ENCODE measurements at places on chromosomes 7 and 10.

- DNase-seq = no peak
These were observed 64.2 kb downstream of the CNOT4 start for GRCh38 chr7:135445690-135446089.

DNA sequence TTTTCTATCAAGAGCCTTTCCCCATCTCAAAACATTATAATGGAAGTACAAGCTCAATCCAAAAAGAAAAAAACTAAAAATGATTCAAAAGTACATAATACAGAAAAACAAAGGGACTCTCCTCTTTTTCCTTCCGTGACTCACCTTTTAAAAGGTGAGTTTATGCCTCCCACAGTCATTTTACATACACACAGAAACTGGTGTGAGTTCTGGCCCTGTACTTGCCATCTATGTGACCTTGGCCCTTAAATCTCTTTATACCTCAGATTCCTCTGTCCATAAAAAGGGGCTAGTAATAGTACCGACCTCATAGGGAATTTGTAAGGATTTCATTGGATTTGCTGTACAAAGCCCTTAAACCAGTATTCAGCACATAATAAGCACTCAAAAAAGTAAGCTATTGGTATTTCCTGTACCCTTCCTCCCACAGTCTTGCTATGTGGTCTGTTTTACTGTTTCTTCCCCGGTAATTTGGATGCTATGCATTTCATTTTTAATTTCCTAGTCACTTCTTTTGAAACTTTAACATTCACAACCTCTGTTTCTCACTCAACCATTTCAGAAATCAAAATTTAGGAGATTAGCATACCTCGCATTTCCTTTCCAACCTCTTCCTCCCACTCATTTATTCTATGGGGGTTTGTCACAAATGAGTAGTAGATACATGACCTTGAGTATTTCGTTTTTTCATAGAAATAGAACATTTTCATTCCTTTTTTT, 39.0 kb downstream of the STK17A start:
- no peak for DNase-seq

- no peak for DNase-seq
These were observed 53.7 kb upstream of the ZRANB1 start for GRCh38 chr10:124888262-124888661.

- no peak for DNase-seq
These were observed 91.1 kb downstream of the CPED1 start for GRCh38 chr7:121079425-121080169.

- DNase-seq = no peak
These were observed 833.7 kb downstream of the GRM8 start for GRCh38 chr7:126419047-126419446.

DNA sequence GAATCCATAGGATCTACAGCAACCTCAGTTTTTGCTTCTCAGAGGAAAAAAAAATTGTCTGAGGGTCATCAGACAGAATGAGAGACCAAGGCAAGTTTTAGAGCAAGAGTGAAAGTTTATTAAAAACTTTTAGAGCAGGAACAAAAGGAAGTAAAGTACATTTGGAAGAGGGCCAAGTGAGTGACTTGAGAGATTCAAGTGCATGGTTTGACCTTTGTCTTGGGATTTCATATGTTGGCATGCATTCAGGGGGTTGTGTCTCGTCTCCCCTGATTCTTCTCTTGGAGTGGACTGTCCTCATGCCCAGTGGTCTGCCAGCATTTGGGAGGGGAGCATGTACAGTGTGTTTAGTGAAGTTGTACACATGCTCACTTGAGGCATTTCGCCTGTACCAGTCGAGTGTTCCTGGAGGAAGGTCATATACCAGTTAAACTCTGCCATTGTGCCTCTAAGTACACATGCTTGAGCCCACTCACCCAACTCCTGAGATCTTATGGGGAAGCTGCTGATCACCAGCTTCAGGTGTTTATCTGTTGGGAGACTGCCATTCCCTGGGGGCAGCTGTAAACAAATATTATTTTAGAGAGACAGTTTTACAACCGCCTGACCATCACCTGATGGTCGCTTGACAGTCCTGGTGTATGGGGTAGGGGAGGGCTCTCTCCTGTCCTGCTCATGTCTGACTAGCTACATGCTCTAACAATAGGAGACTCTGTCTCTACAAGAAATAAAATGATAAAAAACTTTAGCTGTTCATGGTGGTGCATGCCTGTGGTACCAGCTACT, 109.4 kb downstream of the EEPD1 start:
- DNase-seq = no peak

DNA sequence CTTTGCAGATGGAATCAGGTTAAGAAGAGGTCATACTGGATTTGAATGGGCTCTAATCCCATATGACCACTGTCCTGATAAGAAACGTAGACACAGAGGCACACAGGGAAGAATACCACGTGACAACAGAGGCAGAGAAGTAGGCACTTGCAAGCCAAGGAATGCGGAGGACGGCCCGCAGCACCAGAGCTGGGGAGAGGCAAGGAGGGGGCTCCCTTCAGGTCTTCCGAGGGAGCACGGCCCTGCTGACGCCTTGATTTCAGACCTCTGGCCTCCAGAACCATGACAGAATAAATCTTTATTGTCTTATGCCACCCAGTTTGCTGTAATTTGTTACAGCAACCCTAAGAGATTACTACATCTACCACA, 44.7 kb upstream of the TMEM213 start:
- no peak for DNase-seq

Data from NCI-H1930 (cell line).